ENCODE measurements at places on chromosomes 16 and 17.

DNA sequence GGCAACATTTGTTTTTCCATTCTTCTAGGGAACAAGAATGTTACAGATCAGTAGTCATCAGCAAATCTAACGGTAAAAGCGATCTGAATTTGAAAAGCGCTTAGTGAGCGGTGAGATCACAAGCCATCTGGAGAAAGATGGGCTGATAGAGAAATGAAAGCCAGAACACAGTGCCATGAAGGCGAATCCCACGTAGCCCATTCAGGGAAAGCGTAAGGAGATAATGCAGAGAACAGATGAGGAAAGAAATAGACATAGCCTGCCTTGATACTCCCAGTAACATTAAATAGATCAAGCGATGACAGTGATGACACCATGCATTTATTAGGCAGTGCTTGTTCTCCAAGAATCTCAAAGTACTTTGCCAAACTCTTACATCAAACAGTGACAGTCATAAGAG lies 183.1 kb upstream of the PSMD7 start:
- no peak for DNase-seq

DNA sequence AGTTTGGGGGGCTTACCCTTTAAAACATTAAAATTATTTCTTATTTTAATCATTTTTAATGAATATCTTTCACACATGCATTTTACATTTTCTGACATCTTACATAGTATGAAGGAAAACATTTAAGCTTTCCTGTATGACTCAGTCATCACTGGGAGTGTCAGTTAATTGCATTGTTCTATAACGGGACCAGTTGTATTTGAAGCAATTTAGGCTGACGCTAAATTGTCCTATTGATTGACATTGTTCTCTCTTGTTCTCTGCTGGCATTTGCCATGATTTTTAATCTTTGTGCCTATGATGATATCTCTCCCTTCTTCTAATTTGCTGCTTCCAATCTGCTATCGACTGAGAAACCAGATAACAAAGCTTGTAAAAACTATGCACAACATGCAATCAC lies 190.5 kb upstream of the PIRT start:
- DNase-seq, result no peak

DNA sequence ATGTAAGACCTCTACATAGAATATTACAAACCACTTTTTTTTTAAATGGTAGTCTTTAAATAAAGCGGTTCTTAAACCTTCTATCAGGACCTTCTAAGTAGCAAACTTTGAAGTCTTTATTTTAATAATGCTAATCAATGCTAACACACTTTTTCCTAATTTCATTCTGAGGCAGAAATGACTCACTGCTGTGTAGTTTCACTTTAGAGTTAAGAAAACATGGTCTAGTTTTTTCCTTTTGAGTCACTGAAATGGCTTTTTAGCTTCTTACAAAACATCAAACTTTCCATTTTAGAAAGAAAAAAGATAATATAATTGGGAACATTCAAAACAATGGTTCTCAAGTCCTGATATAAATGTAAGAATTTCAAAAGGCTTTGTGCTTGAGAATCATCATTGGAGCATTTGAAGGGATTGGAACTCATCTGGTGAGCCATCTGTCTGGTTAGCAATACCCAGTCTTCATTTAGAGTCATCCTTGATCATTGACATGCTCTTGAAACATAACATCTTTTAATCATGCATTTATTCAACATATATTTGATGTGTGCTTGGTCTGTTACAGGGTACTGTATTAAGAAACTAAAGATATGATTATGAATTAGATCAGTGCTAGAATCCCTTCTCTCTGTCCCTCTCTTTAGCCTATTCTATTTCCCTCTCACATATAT lies 258.3 kb upstream of the MON1B start:
- no peak for DNase-seq

GRCh38 chr16:75143941-75144340 lies 4.4 kb upstream of the ZFP1 start:
- DNase-seq, result no peak

- DNase-seq, result no peak
Measured at GRCh38 chr16:78509965-78510364, 410.5 kb downstream of the WWOX start.

- DNase-seq, result no peak
Measured at GRCh38 chr17:73455767-73456166, 144.0 kb upstream of the CDC42EP4 start.

DNA sequence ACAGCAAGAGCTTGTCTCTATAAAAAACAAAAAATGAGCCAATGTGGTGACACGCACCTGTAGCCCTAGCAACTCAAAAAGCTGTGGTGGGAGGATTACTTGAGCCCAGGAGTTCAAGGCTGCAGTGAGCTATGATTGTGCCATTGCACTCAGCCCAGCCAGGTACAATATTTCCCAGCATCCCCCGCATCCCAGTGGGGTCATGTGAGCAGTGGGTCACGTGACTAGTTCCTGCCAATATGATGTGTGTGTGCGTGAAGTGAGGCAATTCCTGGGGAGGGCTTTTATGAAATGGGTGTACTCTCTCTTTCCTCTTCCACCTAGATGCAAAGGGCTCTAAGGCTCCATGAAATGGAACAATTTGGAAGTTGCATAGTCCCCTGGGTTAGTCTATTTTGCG lies 81.3 kb downstream of the GSG1L start:
- no peak for DNase-seq

GRCh38 chr16:84354306-84354705 lies 14.0 kb upstream of the ATP2C2 start:
- DNase-seq, result no peak

GRCh38 chr17:66673668-66674276 lies 161.1 kb upstream of the CACNG5 start:
- DNase-seq, result no peak

DNA sequence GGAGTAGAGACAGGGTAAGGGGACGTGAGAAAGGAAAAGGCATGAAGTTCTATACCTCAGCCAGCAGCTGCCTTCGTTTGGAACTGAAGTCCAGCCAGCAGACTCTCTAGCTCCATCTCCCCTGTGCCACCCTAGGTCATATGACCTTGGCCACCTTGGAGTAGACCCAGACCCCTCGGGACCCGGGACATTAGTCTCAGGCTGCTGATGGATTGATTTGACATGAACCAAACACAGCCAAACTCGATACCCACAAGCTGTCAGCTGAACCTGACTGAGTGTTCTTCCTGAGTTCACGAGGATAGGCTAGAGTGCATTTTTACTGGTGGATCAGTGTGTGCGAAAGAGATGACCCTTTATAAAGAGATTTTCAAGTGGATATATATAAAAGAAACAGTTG lies 68.5 kb downstream of the YPEL2 start:
- DNase-seq, result no peak

GRCh38 chr16:12211870-12212690 lies 235.5 kb downstream of the SNX29 start:
- DNase-seq, result no peak

DNA sequence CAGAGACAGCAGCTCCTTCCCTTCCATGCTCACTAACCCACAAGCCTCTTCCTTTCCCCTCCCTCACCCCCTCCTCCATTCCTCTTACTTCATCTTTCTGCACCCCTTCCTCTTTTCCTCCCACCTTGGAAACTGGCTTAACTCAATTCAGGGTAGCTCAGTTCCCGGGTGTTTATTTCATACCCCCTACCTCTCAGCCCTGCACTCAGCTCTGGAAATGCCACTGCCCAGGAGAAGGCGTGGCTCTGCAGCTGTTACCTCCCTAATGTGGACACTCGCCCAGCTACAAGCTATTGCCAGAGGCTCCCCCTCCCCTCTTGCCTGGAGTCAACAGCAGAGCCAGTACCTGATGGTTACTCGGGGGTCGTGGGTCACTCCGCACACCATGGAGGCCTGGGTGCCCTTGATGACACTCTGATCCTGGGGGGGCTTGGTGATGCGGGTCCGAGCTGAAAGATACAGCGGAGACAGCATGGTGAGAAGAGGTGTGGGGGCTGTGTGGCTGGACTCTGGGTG lies 118.4 kb upstream of the CDC42EP4 start:
- no peak for DNase-seq

DNA sequence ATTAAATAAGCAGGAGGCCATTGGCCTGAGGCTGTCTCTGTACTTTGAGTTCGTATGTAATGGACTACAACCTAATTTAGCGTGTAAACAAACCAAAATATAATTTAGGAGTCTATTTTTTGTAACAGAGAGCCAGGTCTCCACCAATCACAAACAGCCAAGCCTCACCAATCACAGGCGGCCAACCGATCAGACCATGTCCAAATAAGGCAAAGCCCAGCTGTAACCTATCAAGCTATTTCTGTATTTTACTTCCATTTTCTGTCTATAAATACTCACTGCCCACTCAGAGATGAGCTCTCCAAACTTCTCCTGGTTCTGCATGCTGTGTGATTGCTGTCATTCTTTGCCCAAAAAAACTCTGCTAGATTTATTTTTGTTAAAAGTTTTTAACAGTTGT lies 322.7 kb downstream of the NPIPA8 start:
- DNase-seq, result no peak

- DNase-seq, result no peak
Measured at GRCh38 chr17:67658265-67658664, 59.5 kb upstream of the NOL11 start.

DNA sequence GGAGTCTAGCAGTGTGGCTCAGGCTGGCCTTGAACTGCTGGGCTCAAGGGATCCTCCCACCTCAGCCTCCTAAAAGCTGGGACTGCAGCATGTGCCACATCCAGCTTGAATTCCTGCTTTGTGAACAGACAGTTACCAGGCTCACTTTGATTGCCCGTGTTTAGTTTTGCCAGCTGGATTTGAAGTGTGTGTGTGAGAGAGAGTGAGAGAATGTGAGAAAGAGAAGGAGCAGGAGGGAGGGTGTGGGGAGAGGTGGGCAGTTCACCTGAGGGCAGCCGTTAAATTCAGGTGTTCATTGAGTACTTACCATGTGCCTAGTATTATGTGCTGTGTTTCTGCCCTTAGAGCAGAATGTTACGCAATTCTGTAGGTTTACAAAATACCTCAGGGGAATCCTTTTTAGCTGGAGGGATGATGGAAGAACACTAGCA lies 4.7 kb downstream of the DUSP14 start:
- no peak for DNase-seq

DNA sequence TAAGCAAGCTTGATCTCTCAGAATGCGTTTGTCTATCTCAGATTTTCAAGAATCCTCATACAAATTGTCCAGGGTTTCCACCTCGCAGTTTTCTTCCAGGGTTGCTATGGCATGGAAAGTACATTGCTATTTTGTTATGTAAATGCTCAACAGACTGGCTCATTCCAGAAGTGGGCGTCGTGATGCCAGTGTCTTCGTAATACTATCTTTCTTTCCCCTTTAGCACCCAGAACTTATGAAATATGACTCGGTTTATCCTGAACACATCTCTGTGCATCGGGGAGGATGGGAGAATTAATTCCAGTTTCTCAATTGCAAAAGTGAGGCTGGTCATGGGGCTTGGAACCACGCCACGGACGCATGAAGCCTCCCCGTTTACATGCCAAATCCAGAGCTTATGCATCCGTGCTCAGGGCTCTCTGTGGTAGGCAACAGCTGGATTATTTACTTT lies 405.0 kb downstream of the WWOX start:
- no peak for DNase-seq

- DNase-seq, result no peak
Measured at GRCh38 chr16:67528870-67529581, 397 bp downstream of the RIPOR1 start.

DNA sequence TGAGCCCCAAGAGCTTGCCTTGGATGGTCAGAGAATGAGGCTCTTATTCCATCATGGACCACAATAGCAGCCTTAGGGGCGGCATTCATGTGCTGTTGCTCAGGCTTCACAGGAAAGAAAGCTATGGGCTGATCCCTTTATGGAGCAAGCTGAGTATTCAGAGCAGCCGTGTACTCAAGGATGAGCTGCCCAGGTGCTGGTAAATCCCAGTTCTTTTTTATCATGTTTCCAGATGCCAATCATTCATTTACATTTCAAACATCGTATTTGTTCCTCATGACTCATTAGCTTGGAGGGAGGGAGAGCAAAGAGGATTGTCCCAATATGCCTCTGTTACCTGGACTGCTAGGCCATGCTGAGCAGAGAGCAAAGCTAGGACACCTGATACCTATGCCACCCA lies 475.7 kb downstream of the SHISA9 start:
- no peak for DNase-seq
